ENCODE measurements at places on chromosomes 3 and 15. TPM values are rescaled to one million over a fixed set of nuclear protein-coding genes. Genes with fewer than 3 reads are reported as not detected.

DNA sequence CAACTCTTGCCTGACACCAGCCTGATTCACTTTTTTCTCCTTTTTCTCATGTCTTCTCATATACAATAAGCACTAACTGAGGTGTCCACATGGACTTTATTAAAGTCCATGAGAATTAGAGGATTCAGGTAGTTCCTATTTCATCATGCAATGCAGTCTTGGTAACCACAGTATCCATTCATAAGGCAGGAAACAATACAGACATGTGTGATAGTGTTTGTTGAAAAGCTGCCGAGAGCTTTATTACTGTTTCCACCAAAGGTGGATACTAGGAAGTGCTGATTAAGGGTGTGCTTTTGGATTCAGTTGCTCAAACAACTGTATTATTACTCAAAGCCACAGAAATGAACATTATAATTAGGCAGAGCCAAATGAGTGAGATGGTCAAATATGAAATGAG is 5.3 kb downstream of the CASR start:
- DNase-seq = no peak

DNA sequence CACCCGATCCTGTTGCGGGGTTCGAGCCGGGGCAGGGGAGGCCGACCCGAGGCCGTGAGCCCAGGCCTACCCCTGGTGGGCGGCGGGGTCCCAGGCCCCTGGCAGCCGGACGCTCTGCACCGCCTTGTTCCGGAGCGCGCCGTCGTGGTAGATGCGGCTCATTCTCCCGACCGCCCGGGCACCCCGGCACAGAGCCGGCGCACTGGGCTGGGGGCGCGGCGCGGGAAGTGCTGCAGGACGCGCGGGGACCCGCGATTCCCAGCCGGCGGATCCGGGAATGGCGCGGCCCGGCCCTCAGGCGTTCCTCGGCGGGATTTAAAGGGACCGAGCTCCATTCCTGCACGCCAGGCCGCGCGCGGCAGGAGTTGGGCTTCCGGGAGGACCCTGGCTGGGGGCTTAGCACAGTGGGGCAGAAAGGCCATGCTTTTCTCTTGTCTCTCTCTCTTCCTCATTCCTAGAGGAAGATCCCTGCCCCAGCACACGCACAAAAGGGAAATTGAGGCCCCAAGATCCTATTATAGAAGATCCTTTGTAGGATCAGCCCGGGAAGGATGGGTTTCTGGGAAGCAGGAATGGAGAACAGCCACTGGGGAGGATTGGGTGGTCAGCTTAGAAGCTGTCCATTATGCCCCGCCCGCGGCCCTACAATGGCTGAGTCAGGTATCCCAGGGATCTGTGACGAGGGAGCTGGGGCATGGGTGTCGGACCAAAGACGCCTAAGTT is at the start of gene ARPIN:
Gene ARPIN (minus strand): TSS at position 279 of the 723 bp plus-strand sequence. CDS start 117 bp downstream, at position 162.
- no peak for DNase-seq

The TKT gene
- polyA plus RNA-seq = 216 TPM

The GOLGA6A gene
- not detected for polyA plus RNA-seq

The ZNF620 gene
- 0.27 TPM for polyA plus RNA-seq

The EPHA6 gene
- not detected for polyA plus RNA-seq
